Hematopoietic multipotent progenitor cell treated with erythropoietin and hydrocortisone succinate and interleukin-3 and kit ligand, for 4 days (in vitro differentiated cells): ENCODE measurements at places on chromosomes 16 and 17.

GRCh38 chr17:78449983-78450595 lies 71.6 kb downstream of the PGS1 start:
- no peak for DNase-seq

DNA sequence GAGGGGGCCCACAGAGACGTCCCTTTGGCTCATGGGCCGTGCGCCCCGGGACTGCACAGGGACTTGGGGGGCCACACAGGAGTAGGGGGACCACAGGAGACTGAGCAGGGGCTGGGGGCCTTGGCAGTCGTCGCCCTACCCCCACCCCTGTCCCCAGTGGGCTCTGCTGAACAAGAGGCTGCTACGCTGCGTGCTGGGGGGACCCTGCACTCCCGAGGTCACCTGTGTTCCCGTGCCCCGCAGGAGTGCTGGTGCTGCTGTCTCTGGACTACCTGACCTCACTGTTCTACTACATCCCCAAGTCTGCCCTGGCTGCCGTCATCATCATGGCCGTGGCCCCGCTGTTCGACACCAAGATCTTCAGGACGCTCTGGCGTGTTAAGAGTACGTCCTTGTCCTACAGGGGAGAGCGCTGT lies 14.4 kb upstream of the RNF213 start:
- DNase-seq, result no peak

- no peak for DNase-seq
Measured at GRCh38 chr16:10859658-10860057, 17.3 kb upstream of the CIITA start.

GRCh38 chr16:87926246-87927194 lies 9.8 kb downstream of the CA5A start:
- DNase-seq, result peak; percentile 38

- DNase-seq, result peak; percentile 58
Measured at GRCh38 chr17:64291268-64291851, 28.3 kb upstream of the TEX2 start.

DNA sequence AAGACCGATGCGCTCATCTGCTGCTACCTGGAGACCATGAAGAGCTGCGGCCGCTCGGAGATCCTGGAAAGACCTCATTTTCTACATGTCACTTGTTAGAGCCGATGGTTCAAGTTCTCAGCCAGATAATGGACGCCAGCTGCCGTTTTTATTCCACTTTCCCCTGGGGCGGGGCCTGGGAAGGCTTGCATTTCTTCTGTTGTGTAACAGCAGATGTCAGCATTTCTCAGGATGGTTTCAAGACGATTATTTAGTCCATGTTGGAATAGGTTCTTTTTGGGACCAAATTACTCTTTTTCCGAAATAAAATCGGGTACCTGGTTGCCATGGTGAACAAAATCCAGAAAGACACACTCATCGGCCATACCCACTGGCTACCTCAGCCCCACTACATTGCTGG lies 1418.3 kb downstream of the CDH11 start:
- no peak for DNase-seq

- DNase-seq, result no peak
Measured at GRCh38 chr17:29573558-29573869, 5.0 kb downstream of the TP53I13 start.

GRCh38 chr16:14522671-14523070 lies 107.4 kb downstream of the PARN start:
- no peak for DNase-seq
